ENCODE measurements at places on chromosomes 6 and 20.

- no peak for DNase-seq
Observed at GRCh38 chr6:25303254-25303653, 24.1 kb downstream of the CARMIL1 start.

GRCh38 chr20:56540415-56540814 is 7.4 kb downstream of the FAM209B start:
- DNase-seq = no peak

DNA sequence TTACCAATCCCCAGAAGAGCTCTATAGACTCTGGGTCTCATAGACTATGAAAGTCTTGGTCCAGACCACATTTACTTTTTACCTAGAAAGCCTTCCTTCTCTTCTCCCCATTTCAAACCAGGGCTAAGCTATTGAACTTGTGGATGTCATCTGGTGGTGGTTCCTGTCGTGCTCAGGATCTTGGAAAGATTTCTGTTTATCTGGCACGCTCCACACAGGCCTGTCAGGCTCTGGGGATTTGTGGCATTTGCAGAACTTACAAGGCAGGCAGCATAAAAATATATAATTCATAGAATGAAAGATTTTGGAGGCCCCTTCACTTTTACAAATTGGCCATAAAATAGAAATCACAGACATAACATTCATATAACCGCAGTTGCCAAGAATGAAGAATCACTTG is 188.1 kb downstream of the UST start:
- DNase-seq = no peak

GRCh38 chr6:45997875-45998506 is 17.7 kb downstream of the CLIC5 start:
- DNase-seq = no peak

GRCh38 chr20:39433466-39433865 is 471.3 kb downstream of the DHX35 start:
- DNase-seq = no peak

Data from A549 (cell line).